ENCODE measurements at places on chromosomes 5 and 9.

GRCh38 chr9:118929287-118929686 is 439.9 kb downstream of the BRINP1 start:
- DNase-seq, result peak; percentile 18

GRCh38 chr5:905139-905642 is 12.5 kb downstream of the TRIP13 start:
- no peak for DNase-seq

DNA sequence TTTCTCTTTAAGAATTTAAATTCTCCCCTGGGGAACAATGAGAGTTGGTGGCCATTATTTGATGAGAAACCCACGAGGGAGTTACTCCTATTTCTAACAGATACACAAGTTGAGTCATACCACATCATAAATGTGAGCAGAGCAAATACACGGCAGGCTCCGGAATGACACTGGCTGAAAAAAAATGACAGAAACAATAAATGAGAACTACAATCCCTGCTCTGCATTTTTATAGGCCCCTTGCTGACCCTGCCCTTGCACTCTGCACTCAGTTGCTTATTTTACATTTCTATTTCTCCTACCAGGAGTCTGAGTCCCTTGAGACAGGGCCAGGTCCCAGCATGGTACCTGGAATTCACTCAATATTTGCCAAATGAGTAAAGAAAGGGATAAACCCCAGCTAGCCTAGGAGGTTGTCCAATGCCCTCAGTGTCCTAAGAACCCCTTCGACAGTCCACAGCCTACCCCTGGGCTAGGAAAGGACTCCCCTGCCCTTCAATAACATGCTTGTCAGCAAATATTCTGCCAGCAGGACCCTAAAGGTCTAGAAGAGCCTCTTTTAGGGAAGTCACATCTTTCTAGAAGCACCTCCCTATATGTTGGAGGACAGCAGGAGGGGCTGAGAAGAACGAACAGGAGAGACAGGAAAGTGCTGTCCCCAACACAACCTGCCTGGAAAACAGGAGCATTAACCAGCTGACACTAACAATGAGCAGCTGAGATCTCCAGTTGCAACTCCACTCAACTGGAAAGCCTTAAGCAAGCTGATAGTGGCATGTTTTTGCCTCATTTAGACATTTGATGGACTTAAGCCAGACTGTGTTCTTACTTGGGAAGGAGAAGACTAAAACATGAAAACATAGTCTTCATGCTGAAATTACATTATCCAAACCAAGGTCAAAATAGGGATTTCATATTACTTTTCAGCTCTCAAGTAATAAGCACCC is 191.2 kb downstream of the ACTL7B start:
- DNase-seq, result no peak

GRCh38 chr9:136851941-136852663 is at the start of gene MAMDC4:
Gene MAMDC4, plus strand, starts transcription at chr9:136852346. Its CDS starts 71 bp downstream, at chr9:136852417.
- DNase-seq, result no peak

DNA sequence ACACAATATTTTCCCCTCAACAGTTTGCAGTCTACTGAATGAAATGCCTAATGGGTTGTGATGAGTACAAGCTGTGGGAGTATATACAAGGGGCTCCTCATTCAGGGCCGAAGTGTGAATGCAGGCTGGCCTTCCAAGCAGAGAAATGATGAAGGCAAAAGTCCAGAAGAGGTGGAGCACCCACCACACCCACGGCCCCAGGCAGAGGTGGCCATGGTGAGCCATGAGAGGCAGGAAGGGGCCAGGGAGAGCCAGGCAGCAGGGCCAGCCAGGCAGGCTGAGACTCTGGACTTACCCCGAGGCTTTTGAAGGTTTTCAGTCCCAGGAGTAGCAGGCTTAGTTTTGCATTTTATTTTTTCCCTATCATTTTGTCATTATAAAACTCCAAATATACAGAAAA is 218.1 kb downstream of the AUH start:
- DNase-seq, result no peak

- no peak for DNase-seq
Observed at GRCh38 chr9:93574091-93574899, 2.1 kb upstream of the PHF2 start.

GRCh38 chr5:126600631-126601511 is at the start of gene PHAX:
Gene PHAX, plus strand, starts transcription at chr5:126600947. Its CDS starts 16 bp downstream, at chr5:126600963.
- DNase-seq, result peak; percentile 71

DNA sequence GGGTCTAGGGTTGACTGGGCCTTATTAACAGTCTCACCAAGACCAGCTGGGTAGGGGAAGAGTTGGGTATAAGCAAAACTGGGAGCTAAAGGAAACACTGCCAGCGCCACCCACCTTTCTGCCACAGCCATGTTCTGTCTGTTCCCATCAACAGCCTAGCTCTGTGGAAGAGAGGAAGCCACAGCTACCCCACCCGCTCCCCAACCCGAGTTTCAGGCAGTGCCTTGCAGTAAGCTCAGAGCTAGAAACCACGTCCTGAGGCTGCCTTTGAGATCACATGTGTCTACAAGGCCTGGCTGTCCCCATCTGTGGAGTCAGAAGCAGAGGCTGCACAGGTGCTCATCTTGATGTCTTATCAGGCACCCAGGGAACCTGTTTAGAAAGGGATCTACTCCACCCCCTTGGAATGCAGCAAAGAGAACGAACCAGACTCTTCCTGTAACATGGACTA is 15.3 kb downstream of the HNRNPH1 start:
- no peak for DNase-seq

DNA sequence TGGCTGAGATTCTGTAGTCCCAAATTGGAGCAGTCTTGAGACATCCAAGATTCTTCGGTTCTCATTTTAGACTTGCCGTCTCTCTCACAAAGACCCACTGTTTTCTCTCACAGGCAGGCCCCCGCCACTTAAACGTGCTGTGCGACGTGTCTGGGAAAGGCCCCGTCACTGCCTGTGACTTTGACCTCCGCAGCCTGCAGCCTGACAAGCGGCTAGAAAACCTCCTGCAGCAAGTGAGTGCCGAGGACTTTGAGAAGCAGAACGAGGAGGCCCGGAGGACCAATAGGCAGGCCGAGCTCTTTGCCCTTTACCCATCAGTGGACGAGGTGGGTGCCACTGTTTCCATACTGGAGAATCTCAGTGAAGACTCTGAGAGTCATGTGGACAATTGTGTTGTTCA is 97.2 kb downstream of the DOCK8 start:
- DNase-seq, result no peak

DNA sequence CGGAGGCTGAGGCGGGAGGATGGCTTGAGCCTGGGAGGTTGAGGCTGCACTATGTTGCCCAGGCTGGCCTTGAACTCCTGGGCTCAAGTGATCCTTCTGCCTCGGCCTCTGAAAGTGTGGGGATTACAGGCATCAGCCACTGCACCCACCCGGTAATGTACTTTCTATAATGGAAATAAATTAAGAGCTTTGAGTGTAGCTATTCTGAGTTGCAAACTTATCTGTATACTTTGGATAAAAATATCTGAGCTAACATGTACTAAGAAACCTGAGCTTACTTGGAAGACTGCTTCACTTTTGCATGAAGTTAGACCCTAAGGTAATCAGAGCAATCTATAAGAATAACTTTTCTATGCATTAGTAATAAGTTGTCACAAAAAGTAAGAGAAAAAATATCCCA is 50.0 kb downstream of the UNC13B start:
- no peak for DNase-seq

Measured in foreskin keratinocyte (primary cell).